ENCODE measurements at places on chromosomes 16 and 17.

DNA sequence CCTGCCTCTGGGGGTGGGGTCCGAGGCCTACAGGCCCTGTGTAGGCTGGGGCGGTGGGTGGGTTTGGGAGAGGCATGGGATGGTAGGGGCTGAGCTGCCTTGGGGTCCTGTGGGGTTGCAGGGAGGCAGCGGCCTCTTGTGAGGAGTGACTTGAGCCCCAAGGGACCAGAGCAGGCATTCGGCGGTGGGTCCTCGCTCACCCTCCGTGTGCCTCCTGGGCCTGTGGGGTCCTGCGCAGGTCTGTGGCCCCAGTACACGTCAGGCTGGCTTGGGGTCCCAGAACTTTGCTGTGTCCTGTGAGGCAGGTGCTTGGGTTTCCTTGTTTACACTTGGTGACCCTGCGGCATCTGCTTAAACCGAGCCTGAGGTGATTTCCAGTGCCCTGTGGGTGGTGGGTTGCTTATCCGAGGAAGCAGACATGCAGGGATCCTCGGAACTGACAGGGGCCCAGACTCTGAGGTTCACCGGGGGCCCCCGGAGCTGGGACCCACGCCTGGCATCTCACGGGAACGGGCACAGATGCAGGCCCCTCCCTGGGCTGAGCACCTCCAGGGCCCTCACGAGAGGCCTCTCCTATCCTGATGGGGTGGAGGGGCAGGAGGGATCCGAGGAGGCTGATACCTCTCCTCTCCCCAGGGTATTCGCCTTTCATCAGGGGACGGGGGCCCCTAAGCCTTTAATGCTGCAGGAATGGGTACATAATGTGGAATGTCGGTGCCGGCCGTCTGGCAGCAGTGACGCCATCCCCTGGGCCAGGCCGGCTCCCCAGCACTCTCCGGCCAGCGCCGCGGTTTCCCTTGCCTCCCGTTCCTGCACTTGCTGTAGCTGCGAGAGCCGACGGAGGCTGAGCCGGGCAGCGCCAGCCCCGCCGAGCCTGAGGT is 7.7 kb downstream of the METRNL start:
- no peak for DNase-seq

GRCh38 chr17:19641687-19642372 is 6.7 kb upstream of the ALDH3A2 start:
- DNase-seq = no peak

GRCh38 chr17:32912218-32912897 is 15.6 kb upstream of the TMEM98 start:
- peak; percentile 33 for DNase-seq

DNA sequence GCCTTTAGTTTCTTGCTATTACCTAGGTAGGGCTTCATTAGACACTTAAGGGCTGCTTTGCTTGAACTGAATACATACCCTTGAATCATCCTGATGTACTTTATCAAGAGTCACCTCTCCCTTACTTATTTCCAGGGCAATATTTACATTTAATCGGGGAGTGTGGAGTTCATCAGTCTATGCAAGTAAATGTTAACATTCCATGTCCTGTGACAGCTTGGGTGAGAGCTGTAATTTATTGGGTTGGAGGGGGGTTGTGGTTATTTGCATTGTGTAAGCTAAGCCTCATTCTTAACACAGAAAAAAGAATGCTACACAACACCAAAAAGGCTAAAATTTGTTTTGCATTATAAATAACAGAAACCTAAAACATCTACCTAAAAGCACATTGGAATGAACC is 16.7 kb downstream of the KCNJ16 start:
- DNase-seq = no peak

DNA sequence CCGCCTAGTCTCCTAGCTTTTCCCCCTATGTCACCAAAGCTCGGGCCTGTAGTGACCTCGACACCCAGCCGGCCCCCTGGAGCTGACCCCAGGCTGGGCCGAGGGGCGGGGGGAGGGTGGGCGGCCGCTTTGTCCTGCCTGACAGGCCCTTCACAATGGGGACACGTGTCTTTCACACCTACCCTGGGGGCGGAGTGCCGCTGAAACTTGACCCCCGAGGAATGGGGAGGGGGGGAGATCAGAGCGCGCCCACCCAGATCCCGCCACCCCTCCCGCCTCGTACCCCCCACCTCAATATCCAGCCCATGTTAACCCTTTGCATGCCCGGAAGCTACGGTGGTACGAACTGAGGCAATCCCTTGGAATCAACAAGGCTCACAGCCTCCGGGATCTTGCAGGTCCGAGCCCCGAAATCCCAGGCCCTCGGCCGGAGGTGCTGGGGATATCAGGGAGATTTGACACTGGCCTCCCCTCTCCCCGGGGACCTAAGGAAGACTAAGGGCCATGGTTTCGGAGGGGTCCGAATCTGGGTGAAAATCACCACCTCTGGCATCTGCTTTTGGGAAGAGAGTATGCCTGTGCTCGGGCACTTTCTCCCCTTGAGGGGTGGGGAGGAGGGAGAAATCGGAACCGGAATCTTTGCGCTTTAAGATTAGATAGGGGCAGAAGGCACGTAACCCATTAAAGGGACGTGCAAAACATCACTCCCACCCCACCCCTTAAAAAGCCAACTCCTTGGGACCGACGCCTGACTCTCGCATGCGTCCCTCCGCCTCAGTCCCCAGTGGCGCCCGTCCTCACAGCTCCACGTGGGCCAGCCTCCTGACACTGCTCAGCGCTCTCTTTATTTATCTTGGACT is 2.6 kb downstream of the NOG start:
- no peak for DNase-seq

DNA sequence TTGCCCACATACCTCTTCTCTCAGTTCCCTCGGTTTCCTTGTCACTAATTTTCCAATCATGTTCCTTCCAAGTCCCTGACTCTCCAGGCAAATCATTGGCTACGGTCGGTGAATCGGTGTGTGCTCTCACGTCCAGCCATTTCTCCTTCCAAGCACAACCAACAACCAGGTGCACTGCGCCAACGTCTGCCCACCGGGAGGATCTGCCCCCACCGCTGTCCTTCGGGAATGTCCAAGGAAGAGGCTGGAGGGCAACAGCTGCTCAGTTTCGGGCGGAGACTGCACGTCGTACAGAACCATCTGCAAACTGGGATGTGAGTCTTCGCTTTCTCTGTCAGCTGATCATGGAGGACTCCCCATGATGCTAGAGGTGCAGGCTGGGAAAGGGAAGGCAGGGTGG is 8.4 kb upstream of the NXN start:
- DNase-seq = no peak

GRCh38 chr16:17026600-17027242 is 444.0 kb downstream of the XYLT1 start:
- no peak for DNase-seq
